IMR-90 (cell line): ENCODE measurements at places on chromosomes 16 and 17. TPM values are rescaled to one million over a fixed set of nuclear protein-coding genes. Genes with fewer than 3 reads are reported as not detected.

Gene PITPNM3
- 0.54 and 0.56 TPM in 2 replicates for total RNA-seq

DNA sequence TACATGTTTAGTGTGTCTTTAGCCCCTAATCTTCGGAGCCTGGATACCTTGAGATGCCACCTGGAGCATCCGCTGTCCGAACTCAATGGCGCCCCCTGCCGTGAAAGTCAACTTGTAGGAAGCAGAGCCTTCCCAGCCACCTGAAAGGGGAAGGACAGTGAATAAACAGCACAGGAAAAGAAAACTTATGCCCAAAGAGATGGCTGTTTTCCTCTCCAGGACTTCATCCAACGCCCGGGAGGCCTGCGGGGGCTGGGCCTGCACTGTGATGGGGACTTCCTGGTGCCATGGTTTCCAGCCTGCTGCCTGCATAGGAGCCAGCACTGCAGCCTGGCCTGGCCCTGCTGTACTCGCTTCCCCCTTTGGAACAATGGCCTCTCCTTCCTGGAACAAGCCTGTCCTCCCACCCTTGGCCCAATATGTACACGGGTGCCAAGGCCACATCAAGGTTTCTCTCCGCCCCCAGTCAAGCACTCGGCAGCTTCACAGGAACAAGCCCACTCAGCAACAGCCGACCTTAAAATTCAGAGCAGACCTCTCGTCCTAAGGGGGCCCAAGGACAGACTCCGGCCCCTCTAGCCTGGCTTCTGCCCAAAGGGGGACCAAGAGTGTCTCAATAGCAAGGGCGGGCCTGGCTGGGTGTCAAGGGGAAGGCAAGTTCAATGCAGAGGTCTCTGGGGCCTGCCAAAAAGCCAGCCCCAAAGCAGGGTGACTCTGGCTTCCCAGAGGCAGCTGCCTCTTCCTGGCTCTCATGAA, 4.5 kb upstream of the UNC13D start:
- H3K27ac ChIP-seq, result no peak overlapping the region
- no peaks in the 10 kb centered on the region for H3K27me3 ChIP-seq
- peak; percentile 32 for DNase-seq
- peaks cover 52% of the 10 kb centered on the region for H3K36me3 ChIP-seq
- H3K4me1 ChIP-seq, result peaks cover 10% of the 10 kb centered on the region
- no peak overlapping the region for H3K4me3 ChIP-seq

GRCh38 chr16:11180489-11180888, 75.5 kb downstream of the SOCS1 start:
- no peak overlapping the region for H3K27ac ChIP-seq
- DNase-seq, result no peak
- H3K36me3 ChIP-seq, result no peaks in the 10 kb centered on the region; the same call in 1 of the 2 replicates

Gene CACNG1
- total RNA-seq, result not detected in 2 replicates

DNA sequence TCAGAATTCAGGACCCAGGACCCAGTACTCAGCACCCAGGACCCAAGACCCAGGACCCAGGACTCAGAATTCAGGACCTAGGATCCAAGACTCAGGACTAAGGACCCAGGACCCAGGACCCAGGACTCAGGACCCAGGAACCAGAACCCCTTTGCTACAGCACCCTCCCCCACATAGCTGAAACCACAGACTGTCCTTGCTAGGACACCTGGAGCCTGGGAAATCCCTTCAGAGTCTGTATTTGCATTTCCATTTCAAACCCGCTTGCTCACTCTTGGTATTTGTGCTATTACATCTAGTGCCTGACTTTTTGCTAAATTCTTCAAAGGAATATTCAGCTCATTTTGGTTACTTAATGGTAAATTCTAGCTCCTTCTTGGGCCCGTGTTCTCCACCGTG, 275.8 kb upstream of the MAF start:
- H3K4me3 ChIP-seq, result no peak overlapping the region
- H3K36me3 ChIP-seq, result no peaks in the 10 kb centered on the region
- no peaks in the 10 kb centered on the region for H3K4me1 ChIP-seq
- DNase-seq, result no peak
- H3K27ac ChIP-seq, result no peak overlapping the region

Gene SSTR5
- not detected in 2 replicates for total RNA-seq

Gene GNGT2
- total RNA-seq, result 0.18 and 0.56 TPM in 2 replicates

Gene CHRNE
- under 0.01 TPM in 2 replicates for total RNA-seq

DNA sequence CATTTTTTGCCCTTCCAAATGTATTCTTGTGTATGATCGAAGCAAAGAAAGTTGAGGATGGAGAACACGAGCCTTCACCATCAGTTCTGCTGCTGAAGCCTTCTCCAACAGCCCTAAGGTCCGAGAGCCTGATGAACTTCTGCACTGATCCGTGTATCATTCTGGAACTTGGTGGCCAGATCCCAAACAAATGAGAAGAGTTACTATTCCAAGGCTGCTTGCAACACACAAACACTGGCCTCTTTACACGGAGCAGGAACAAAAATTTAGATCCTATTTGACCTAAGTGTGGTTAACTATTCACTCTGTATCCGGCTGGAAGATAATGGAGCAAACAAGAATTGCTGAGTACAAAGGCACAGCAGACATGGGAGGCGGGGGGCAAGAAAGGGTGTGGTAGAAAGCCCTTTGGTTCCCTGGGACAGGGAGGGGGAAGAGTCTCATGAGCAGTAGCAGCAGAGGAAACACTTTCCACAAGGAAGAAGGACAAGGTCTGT, 282.9 kb downstream of the SOX9 start:
- peaks cover 29% of the 10 kb centered on the region for H3K4me1 ChIP-seq
- no peak for DNase-seq
- no peaks in the 10 kb centered on the region for H3K27me3 ChIP-seq
- no peak overlapping the region for H3K4me3 ChIP-seq
- H3K27ac ChIP-seq, result no peak overlapping the region

- no peaks in the 10 kb centered on the region for H3K4me1 ChIP-seq
- no peak overlapping the region for H3K4me3 ChIP-seq
- no peaks in the 10 kb centered on the region for H3K36me3 ChIP-seq
- H3K27me3 ChIP-seq, result no peaks in the 10 kb centered on the region
- DNase-seq, result no peak
These were observed 41.2 kb downstream of the TMC5 start for GRCh38 chr16:19458722-19459379.

Gene TRAPPC1
- 31.4 and 50.4 TPM in 2 replicates for total RNA-seq

DNA sequence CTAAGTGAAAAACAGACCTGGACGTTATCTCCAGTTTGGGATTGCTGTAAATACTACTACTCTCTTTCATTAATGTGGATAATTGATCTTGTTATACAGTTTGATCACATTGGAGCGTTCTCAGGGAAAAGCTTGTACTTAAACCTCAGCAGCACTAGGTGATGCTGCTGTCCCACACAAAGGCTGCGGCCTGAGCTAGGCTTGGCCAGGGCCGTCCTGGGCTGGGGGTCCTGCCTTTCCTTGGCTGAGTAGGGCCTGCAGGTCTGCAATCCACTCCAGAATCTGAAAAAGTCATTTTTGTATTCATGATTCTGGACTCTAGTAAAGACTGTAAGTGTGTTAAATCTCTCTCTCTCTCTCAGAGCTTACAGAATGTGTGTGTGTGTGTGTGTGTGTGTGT, 23.7 kb upstream of the PMFBP1 start:
- DNase-seq, result no peak
- H3K4me3 ChIP-seq, result no peak overlapping the region
- no peak overlapping the region for H3K27ac ChIP-seq
- no peaks in the 10 kb centered on the region for H3K36me3 ChIP-seq

DNA sequence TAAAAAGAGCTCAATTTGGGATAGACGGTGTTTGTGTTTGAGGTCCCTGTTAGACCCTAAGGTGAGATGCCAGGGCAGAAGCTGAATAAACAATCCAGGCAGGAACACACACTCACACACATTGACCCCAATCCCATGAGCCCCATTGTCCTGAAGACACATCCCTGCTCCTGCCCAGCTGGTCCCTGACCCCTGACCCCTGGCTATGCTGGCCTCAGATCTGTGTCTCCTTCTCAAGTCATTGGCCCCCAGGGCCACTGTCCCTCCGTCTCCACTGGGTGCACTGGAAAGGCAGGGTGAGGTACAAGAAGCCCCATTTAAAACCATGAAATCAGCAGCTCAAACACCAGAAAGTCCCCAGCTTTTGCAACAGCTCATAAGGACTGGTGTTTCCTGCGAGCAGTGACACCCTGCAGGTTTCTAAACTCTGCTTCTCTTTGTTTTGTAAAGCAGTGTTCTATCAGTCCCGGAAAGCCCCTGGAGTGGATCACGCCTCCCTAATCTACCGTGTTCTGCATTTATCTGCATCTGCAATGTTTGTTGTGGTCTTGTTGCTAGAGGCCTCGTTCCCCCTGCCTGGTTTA, 18.0 kb upstream of the ASGR2 start:
- no peak overlapping the region for H3K27ac ChIP-seq
- no peak for DNase-seq
- peaks cover 41% of the 10 kb centered on the region for H3K27me3 ChIP-seq
- no peak overlapping the region for H3K4me3 ChIP-seq

DNA sequence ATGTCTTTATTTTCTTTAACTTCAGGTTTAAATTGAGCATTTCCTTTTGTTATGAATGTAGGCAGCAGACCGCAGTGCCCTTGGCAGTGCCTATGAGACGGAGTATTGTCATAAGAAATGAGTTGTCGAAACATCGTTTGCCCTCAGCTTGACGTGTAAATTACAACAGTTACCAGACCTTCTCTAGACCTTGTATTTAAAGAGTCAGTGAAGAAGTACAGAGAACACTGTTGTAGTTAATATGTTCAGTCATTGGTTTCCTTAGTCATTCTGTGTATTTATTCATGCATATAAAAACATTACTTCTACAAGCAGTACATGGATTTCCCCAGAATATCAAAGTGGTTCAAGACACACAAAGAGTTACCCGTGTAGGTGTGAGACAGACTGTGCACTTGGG, 19.0 kb downstream of the IRF8 start:
- H3K27ac ChIP-seq, result no peak overlapping the region
- H3K27me3 ChIP-seq, result peaks cover 36% of the 10 kb centered on the region
- no peaks in the 10 kb centered on the region for H3K4me1 ChIP-seq
- no peak for DNase-seq
- no peaks in the 10 kb centered on the region for H3K36me3 ChIP-seq

- DNase-seq, result no peak
- no peak overlapping the region for H3K27ac ChIP-seq
- no peaks in the 10 kb centered on the region for H3K27me3 ChIP-seq
- no peaks in the 10 kb centered on the region for H3K4me1 ChIP-seq
- no peaks in the 10 kb centered on the region for H3K36me3 ChIP-seq
These were observed 31.0 kb downstream of the TMEM100 start for GRCh38 chr17:55691666-55692065.

GRCh38 chr16:24409045-24409444, 130.3 kb upstream of the RBBP6 start:
- H3K4me3 ChIP-seq, result no peak overlapping the region
- H3K27ac ChIP-seq, result no peak overlapping the region
- DNase-seq, result no peak
- H3K36me3 ChIP-seq, result no peaks in the 10 kb centered on the region
- no peaks in the 10 kb centered on the region for H3K27me3 ChIP-seq

GRCh38 chr16:71540-72401, 660 bp downstream of the RHBDF1 start:
- H3K27ac ChIP-seq, result peak overlapping the region; percentile 87
- H3K27me3 ChIP-seq, result no peaks in the 10 kb centered on the region
- H3K4me3 ChIP-seq, result peak overlapping the region; percentile 72

Gene SHPK
- 12.8 and 14.3 TPM in 2 replicates for total RNA-seq

- H3K4me3 ChIP-seq, result no peak overlapping the region
- H3K27me3 ChIP-seq, result peaks cover 9% of the 10 kb centered on the region
- H3K36me3 ChIP-seq, result no peaks in the 10 kb centered on the region
- no peak for DNase-seq
- H3K4me1 ChIP-seq, result peaks cover 9% of the 10 kb centered on the region; the same call in 1 of the 2 replicates
These were observed 121.0 kb downstream of the C16orf95 start for GRCh38 chr16:87196231-87196630.

Gene CDH8
- not detected in 2 replicates for total RNA-seq

Gene EFTUD2
- 126 and 178 TPM in 2 replicates for total RNA-seq

GRCh38 chr17:47286198-47286914, 32.7 kb downstream of the ITGB3 start:
- no peak overlapping the region for H3K4me3 ChIP-seq
- H3K4me1 ChIP-seq, result peaks cover 9% of the 10 kb centered on the region
- peaks cover 46% of the 10 kb centered on the region for H3K36me3 ChIP-seq
- H3K27me3 ChIP-seq, result no peaks in the 10 kb centered on the region
- peak; percentile 26 for DNase-seq

DNA sequence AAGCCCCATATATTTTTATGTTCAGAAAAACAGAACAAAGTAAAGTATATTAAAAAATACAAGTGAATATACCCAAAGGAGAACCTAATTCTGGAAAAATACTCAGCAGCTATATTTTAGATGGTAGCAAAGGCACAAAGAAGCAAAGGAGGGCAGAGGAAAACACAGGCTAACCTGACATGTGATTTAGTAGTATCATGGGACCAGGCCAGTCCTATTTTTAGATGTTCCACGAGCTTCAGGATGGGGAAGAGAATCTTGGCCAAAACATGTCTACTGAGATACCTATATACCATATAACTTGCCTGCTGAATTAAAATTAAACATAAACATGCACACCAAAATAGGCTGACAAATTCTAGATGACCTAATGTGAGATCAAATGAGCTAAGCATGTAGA, 32.9 kb downstream of the SMYD4 start:
- H3K4me1 ChIP-seq, result 0 out of 2 replicates have a peak, but pooled peaks cover 1% of the 10 kb centered on the region
- H3K4me3 ChIP-seq, result no peak overlapping the region
- no peaks in the 10 kb centered on the region for H3K27me3 ChIP-seq

Gene CBFA2T3
- total RNA-seq, result not detected in 2 replicates

DNA sequence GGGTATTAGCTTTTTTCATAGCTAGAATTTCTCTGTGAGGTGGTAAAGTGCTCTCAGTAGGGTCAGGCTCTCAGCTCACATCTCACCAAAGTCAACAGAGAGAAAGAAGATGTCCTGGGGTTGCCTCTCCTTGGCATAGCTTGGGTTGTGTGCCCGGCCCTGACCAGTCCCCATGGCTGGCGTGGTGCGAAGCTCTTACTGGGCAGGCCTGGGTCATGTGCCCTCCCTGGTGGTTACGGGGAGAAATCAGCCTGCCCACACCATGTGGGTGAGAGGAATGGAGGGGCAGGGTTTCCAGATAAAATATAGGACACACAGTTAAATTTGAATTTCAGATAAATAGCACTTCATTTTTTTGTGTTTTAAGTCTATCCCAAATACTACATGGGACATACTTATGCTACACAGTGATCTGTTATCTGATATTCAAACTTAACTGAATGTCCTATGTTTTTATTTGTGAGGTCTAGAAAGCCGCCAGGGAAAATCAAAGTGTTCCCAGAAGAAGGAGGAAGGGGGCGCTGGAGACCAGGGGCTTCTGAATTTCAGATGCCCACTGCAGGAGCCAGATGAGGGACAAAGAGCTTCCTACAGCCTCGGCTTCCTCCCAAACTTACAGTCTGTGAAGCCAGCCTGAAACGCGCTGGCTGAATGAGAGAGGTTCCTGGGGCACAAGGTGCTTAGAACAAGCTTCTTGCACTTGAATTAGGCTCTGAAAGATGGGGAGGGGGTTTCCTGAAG, 45.4 kb downstream of the NKD1 start:
- no peaks in the 10 kb centered on the region for H3K4me1 ChIP-seq
- no peak overlapping the region for H3K27ac ChIP-seq
- no peak for DNase-seq
- no peak overlapping the region for H3K4me3 ChIP-seq
- H3K27me3 ChIP-seq, result peaks cover 8% of the 10 kb centered on the region

DNA sequence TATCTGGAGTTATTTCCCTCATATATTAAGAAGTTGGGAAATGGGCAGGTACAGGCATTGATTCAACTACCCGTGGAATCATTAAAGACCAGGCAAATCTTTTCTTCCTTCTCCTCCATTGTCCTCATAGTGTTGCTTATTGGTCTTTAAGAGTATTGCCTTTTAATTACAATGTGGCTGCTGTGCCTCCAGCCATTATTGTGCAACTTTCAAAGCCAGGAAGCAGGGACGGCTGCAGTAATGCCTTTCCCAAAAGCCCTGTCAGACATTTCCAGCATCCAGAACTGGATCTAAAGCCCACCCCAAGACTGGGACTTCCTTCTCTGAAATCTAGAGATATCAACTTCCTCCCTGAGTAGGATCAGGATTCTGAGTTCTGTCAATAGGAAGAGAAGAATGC, 42.3 kb upstream of the MED9 start:
- peak overlapping the region; percentile 73 for H3K27ac ChIP-seq
- no peaks in the 10 kb centered on the region for H3K27me3 ChIP-seq
- peaks cover 14% of the 10 kb centered on the region for H3K4me1 ChIP-seq
- H3K4me3 ChIP-seq, result no peak overlapping the region
